Germinal center (tissue), 1 donor: ENCODE measurements at places on chromosomes 2 and 18.

- DNase-seq: no peak
These were observed 94.5 kb upstream of the UPP2 start for GRCh38 chr2:158006961-158007719.

- DNase-seq: no peak
These were observed 111.5 kb downstream of the GALNT3 start for GRCh38 chr2:165682546-165682945.

- DNase-seq: no peak
These were observed 11.7 kb upstream of the SMAD7 start for GRCh38 chr18:48962252-48962993.

- DNase-seq: no peak
These were observed 89.9 kb downstream of the ASAP2 start for GRCh38 chr2:9296559-9296958.

- no peak for DNase-seq
These were observed 686.1 kb upstream of the RAB6C start for GRCh38 chr2:129293326-129293725.

- DNase-seq: no peak
These were observed 34.8 kb upstream of the SKA1 start for GRCh38 chr18:50340078-50340477.

- no peak for DNase-seq
These were observed 52.3 kb downstream of the CYP26B1 start for GRCh38 chr2:72095364-72095763.

DNA sequence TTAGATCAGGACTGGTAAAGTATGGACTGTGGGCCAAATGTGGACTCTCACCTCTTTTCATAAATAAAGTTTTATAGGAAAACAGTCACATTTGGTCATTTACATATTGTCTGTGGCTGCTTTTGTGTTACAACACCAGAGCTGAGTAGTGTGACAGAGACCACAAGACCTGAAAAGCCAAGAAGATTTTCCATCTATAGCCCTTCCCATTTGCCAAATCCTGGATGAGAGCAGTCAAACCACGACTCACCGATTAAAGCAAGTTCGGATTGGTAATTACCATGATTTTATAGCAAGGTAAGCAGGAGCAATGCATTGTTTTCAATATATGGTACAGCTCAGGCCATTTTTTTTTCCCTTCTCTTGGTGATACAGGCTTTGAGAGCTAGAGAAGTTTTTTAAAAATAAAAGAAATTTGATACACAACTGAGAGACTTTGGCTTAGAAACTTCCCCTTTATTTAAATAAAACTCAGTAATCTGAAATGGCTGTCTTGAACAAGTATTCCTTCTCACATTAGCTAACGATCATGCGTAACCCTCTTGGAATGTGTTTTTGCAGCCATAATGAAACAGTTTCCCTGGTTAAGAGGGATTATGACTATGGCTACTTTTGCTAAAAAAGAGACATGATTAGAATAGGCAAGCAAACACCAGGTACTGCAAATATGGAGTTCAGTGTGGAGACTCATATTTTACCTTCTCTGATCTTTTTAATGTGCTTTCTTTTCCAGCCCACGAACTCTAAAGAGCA, 9.5 kb upstream of the MALL start:
- no peak for DNase-seq

DNA sequence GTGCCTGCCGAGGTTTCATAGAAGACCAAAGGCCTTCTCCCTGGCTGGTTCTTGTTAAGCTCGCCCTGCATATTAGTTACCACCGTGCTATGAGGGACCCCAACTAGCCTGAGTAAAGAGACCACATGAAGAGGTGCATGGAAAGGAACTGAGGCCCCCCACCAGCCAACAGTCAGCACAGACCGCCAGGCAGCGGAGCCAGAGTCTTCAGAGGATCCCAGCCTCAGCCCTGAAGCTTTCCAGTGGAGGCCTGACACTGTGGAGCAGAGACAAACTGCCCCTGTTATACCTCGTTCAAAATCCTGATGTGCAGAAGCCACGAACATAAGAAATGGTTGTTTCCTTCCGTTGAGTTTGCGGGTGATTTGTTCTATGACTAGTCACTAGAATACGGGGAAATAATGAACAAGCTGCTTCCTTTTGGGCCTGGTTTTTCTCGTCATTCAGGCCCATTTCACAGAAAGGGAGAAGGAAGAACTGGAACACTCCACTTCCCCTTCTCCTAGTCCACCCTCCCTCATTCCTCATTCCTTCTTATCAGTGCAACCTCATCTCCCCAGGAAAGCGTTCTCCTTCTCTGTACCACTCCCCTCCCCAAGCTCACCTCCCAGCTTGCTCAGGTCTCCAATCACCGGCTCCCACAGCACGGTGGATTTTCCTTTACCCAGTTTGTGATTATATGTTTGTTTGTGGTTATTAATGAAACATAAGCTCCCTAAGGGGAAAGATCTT, 3.0 kb upstream of the GLI2 start:
- no peak for DNase-seq

- no peak for DNase-seq
These were observed 158.9 kb downstream of the DOK6 start for GRCh38 chr18:69559604-69560003.

DNA sequence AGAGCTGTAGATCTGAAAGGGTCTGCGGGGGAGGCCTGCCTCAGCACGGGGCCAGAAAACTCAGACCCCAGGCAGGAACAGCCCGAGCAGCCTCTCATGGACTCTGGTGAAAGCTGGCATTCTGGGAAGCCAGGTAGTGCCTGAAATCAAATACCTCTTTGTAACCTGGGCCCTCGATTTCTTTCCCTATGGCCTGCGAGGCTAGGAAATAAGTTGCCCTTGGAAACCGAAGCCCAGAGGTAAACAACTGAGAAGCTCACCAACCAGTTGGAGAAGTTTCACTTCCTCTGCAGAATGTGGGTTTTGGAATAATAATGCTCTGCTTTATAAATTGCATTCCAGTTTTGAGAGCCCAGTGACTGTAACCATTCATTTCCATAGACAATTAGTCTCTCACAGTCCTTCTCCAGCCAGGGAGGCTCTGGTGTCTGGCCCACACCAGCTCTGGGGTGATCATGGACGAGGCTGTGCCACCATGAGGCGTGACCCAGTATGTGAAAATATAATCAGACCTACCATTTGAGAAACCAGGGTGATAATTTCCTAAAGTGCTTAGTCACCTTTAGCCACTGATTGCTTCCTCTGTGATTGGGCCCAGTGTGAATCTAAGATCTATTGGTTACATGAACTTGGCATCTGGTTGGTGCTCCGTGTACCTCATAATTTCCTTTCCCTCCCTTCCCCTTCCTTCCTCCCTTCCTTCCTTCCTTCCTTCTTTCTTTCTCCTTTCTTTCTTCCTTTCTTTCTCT, 133.1 kb upstream of the PELI1 start:
- no peak for DNase-seq

DNA sequence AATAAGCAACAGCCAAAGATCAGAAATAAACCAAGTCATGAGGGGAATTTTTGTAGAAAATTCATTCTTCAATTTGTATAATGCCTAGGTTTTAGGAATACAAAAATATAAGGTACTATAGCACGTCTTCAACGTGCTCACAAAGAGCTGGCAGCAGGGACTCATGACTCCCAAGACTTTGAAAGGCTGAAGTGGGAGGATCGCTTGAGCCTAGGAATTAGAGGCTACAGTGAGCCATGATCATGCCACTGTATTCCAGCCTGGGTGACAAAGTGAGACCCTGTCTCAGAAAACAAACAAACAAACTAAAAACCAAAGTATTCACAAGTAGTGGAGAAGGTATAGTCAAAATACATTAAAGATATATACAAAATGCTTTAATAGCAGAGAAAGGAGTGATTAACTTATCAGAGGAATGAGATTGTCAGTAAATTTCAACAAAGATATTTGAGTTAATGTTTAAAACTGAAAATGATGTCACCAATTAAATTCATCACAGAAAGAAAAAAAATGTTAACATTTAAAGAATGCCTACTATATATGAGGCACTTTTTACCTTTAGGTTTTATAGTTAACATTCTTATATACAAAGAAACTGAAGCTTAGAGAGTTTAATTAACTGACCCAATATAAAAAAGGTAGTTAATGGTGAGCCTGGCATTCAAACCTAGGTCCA, 3.2 kb downstream of the WDR33 start:
- DNase-seq: no peak

DNA sequence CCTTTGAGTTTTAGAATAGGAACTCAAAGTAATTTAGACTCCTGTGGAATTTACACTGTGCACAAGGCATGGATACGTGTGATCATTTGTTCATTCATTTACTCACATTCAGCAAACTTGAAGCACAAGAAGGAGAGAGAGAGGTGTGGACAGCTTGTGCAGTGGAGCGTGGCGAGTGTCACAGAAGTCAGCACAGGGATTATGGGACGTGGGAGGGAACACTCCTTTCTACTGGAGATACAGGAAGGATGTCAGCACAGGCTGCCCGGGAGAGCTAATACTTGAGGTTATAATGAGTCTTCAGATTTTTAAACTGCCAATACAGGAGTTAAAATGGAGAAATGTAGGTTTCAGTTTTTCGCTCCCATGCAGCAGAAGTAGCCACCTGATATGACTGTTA, 7.0 kb downstream of the FAM228A start:
- no peak for DNase-seq
